ENCODE measurements at places on chromosomes 1 and 21.

DNA sequence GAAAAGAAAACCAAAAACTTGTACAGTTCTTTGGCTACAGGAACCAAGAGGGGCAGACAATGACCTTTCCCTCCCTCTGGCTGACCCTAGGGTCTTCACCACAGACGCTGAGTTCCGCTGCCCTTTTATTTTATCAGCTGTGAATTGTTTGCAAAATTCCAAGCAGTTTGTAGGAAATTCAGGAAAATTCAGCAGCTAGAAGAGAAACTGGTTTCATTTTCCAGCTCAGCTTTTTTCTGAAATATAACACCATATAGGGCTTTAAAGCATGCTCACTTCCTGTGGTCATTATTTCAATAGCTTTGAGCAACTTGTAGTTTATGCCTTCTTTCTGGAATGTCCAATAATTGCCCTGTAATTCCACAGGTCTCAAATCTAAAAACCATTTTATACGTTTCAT lies 5.5 kb upstream of the PIK3R3 start:
- no peak for DNase-seq

DNA sequence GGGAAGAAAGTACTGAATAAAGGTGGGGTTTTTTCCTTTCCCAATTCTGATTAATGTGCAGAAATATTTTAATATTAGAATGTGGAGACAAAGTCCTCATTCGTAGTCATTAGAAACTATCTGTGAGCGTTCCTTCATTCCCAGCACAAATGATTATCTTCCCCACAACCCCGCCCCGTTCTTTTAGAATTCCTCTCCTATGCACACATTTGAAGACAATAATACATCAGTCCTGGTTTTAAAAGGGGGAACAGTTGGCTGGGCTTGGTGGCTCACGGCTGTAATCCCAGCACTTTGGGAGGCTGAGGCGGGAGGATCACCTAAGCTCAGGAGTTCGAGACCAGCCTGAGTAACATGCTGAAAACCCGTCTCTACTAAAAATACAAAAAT lies 876 bp downstream of the ALDH9A1 start:
- no peak for DNase-seq

DNA sequence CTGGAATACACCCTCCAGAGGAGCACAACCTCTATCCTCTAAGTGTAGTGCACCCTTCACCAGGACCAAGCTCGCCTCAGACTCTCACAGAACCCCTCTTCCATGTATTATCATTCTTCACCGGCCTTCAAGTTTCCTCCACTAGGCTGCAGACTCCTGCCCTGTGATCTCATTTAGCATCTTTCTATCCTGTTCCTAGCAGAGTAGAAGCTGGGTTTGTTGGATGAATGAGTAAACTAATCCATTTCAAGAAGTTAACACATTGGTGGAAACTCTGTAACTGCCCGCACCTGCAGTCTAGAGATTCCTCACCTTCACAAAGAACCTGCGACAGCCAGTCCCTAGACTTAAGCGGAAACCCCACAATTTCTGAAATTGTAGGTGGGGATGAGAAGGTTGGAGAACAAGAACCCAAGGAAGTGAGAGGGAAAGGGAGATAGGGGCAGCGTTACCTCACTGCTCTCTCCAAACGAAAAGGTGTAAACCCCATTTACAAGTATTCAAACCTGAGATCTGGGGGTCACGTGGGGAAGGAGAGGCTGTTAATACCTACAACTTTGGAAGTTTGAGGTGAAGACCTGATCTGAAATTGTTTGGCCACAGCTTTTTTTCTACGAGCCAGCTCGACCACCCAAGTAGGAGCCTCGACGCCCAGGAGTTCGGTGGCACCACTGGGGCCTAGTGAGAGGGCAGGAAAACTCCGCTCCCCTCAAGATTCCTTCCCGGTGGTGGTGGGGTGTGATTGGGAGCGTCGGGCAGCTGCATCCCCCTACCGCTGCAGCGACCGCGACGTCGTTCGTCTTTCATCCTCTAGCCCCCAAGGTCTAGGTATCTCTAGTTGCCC lies 1.2 kb downstream of the PTPN14 start:
- DNase-seq, result no peak

DNA sequence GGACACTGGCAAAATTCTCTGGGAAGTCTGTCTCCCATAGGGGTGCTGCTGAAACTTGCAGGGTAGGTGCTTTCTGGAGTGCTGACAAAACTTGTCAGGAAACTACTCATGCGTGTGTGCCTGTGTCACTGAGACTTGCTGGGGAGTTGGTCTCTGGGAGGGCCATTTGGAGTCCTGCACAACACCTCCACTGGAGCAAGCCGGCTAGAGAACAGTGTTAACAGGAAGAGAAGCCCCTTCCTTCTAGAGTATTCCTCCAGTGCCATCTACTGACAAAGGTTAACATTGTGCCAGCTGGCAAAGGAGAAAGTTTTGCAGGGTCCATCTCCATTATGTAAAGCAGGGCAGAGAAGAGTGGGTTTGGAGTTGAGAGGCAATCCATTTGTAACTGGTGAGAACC lies 30.0 kb downstream of the ZMYM4 start:
- peak; percentile 49 for DNase-seq

DNA sequence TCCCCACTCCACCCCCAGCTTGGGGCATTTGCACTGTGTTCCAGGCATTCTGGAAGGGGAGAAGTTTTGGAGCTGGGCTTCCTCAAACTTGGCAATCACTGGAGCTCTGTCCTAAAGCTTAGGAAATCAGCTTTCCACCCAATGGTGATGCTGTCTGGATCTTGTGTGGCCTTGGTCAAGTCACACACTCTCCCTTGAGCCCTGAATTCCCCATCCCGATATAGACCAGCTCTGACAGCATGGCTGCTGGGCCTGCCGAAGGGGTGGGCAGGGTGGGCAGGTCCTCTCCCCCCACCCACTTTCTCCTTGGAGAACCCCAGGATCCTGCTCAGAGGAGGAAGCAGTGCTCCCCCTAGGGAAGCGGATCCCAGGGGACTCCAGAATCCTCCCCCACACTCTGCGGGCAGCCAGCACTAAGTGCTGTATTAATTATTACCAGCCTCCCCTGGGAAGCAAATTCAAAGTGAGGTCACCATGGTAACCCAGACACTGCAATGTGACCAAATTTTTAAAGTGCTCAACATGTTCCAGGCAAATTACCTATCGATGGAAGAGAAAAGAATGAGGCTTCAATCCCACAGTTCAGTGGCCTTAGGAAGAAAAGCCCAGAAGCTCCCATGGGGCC lies 21.3 kb upstream of the LDLRAP1 start:
- DNase-seq, result no peak

DNA sequence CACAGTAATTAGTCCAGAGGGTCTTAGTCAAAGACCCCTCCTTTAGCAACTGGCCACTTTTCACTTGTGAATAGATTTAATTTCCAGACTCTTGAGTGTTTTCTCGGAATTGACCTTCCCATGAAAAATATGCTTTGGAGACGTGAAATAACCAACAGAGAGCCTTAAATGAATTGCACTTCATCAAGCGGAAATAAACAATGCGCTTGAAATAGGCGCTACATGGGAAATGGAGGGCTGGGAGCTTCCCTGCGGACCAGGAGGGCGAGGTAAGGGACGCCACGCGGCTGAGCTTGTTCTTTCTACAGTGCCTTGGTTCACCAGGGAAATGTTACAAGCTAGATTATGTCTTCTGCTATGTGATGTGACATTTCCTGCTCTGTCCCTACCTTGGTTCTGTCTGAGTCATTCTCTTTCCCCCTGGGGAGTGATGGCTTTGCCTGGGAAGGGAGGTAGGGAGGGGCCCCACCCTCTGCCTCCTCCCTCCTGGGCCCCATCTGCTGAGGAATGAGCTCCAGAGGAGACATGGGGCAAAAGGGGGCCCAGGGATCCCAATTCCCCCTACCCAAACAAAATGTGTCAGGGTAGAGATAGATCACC lies 619.3 kb downstream of the PTPRU start:
- DNase-seq, result no peak

DNA sequence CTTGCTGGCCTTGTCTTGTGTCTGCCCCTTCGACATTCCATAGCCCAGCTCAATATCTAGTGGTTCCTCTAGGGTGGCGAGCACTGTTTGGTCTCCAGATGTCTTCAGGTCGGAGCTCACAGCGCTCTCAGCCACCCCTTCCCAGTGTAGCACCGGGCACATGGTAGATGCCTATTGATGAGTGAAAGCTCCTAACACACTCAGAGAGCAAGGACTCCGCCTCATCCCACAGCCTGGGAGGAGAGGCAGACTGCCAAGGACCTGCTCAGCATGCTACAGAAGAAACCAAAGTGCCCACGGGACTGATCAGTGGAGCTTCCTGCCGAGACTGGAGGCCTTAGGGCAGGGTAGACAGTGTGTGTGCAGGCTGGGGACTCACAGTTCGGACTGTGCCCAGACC lies 10.9 kb downstream of the PCSK9 start:
- no peak for DNase-seq

DNA sequence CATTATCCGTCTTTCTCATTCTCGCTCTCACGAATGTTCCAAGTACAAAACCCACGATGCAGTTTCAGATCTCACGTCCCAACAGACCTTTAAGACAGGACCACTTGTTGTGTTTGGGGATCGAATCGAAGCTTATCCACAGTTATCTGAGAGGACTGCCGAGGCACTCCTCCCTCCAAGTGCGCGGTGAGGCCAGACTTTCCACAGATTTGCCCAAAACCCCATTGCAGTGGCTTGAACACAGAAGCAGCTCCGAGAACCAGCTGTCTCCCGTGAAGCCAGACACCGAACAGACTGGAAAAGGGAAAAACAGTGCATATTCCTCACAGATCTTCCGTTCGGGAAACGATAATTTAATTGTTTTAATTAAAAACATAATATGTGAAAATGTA lies 46.5 kb upstream of the COL6A2 start:
- no peak for DNase-seq

DNA sequence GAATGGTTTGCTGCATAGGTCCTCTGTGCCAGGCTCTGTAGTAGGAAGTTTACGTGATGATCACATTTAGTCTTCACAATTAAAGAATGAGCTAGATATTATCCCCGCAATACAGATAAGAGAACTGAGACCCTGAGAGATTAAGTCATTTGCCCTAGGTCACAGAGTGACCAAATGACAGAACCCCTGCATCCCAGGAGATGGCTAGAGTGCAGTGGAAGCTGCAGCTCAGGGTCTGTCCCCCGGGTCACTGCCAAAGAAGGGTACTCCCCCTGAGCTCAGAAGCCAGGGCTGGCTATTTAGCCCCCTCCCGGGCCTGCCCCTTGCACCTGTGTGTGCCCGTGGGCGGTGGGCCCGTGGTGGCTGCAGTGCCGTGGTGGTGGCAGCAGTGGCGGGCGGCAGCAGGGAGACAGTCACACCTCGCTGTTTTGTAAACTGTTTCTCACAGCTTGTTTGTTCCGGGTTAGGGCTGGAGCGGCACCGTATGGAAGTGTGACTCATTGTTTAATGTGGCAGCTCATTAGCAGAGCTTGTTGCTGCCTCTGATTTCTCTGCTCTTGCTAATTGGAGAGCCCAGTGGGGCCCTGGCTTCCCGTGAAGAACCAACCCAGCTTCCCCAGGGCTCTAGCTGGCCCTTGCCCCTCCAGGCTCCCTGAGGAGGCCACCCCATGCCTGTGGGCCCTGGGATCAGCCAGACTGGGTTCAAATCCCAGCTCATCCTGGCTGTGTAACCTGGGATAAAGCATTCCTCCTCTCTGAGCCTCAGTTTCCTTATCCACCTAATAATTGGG lies 19.3 kb upstream of the FOXO6 start:
- DNase-seq, result no peak

DNA sequence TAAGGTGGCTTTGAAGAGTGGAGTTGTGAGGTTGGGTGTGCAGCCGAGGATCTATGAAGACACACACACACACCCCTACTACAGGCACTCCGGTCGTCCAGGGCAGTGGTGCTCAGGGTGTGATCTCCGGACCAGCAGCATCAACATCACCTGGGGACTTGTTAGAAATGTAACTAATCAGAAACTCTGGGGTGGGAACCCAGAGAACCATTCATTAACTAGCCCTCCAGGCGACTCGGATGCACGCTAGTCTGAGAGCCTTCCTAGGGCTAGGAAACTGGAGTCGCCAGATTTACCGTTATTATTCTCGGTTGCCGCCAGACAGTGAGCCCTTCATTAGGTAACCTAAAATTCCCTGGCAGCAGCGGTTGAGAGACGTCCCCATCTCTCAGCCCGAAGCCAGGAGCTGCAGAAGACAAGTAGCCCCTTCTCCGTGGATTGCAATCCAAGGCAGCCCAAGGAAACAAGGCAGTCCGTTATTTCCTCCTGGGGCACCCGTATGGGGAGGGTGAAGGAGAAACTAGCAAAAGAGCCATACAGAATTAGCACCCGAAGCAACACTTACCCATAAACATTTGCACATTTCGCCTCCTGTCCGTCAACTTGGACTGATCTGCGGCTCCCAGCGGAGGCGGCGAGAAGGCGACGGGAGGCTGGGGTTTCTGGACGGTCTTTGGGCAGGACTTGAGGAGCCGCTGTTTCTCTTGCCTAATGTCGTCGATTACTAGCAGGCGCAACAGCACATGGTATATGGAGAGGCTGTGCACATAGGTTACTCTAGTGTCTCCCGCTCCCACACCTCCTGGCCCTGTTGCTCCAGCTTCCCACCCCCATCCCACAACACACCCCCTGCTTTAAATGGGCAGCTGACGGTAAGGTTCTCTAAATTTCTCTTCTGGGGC lies 2.9 kb upstream of the CCN1 start:
- no peak for DNase-seq

GRCh38 chr1:107309962-107310361 lies 169.1 kb downstream of the NTNG1 start:
- DNase-seq, result no peak

DNA sequence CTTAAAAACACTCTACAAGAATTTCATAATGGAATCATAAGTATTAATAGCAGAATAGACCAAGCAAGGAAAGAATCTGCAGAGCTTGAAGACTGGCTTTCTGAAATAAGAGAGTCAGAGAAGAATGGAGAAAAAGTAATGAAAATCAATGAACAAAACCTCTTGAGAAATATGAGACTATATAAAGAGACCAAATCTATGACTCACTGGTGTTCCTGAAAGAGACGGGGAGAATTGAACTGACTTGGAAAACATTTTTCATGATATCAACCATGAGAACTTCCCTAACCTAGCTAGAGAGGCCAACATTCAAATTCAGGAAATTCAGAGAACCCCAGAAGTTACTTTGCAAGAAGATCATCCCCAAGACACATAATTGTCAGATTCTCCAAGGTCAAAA lies 85.6 kb downstream of the GDAP2 start:
- DNase-seq, result no peak

- no peak for DNase-seq
Measured at GRCh38 chr1:220556641-220557040, 28.7 kb downstream of the MARK1 start.

DNA sequence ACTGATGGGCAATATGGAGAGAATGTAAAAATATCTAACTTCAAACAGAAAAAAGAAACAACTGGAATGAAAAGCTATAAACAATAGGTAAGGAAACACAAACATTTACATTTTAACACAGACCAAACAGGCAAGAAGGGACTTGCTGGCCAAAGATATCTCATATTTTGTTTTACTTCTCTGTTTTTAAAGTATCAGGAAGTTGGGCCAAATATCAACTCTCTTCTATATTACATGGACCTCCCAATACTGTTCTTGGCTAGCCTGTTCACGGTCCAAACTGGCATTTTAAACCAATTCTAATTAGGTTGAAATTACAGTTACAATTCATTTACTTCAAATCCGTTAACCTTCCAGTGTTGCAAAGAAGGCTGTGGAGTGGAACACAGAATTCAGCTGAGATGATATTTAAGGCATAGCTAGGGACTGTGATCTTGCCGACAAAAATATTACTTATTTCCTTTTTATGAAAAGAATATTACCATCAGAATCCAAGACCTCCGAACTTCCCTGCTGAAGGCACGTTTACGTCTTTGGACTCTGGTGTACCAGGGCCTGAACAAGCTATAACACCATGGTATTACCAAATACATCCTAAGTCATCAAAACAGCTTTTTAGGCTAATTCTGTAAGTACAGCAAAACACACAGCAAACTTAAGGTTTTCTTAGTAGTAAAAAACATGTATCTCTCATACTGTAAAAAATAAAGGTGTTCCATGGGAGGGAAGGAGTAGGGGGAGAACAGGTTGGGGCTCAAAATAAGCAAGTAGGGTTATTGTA lies 165.4 kb downstream of the RUNX1 start:
- no peak for DNase-seq

Data from CD8-positive, alpha-beta memory T cell (primary cell).